ENCODE measurements at places on chromosomes 11 and 22. TPM values are rescaled to one million over a fixed set of nuclear protein-coding genes. Genes with fewer than 3 reads are reported as not detected.

The TNNT3 gene
- total RNA-seq = 21.9 TPM

The OR52B6 gene
- total RNA-seq = not detected

The KCNJ5 gene
- 0.05 TPM for total RNA-seq

The NLRP14 gene
- 0.05 TPM for total RNA-seq

The CDC45 gene
- total RNA-seq = 0.82 TPM

- no peak overlapping the region for H3K27ac ChIP-seq
- no peaks in the 10 kb centered on the region for H3K4me1 ChIP-seq
- H3K27me3 ChIP-seq = no peaks in the 10 kb centered on the region
- no peaks in the 10 kb centered on the region for H3K36me3 ChIP-seq
Measured at GRCh38 chr11:106594751-106595351, 423.4 kb downstream of the GUCY1A2 start.

DNA sequence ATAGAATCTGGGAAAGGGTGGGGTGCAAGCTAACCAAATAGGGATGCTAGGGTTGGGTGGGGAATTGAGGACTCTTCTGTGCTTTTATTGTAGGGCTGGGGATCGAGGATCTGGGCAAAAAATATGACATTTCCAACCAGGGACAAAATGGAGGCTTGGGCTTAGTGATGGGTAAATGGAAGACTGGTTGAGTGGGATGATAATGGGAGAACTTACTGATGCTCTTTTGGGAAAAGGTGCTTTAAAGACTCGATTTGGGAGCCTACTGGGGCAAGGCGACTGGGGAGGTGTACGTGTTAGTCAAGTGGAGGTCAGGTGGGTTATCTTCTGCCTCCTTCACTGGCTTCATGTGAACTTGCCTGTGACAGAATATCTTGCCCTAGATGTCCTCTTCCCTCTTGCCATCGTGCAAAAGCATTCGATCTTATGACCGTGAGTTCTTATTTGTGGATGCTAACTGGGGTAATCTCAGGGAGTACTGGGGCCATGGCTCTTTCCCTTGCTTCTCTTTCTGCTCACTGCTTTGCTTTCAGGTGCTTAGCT lies 10.4 kb upstream of the RBM4 start:
- no peak overlapping the region for H3K27ac ChIP-seq
- no peaks in the 10 kb centered on the region for H3K27me3 ChIP-seq
- H3K4me1 ChIP-seq = peaks cover 63% of the 10 kb centered on the region

DNA sequence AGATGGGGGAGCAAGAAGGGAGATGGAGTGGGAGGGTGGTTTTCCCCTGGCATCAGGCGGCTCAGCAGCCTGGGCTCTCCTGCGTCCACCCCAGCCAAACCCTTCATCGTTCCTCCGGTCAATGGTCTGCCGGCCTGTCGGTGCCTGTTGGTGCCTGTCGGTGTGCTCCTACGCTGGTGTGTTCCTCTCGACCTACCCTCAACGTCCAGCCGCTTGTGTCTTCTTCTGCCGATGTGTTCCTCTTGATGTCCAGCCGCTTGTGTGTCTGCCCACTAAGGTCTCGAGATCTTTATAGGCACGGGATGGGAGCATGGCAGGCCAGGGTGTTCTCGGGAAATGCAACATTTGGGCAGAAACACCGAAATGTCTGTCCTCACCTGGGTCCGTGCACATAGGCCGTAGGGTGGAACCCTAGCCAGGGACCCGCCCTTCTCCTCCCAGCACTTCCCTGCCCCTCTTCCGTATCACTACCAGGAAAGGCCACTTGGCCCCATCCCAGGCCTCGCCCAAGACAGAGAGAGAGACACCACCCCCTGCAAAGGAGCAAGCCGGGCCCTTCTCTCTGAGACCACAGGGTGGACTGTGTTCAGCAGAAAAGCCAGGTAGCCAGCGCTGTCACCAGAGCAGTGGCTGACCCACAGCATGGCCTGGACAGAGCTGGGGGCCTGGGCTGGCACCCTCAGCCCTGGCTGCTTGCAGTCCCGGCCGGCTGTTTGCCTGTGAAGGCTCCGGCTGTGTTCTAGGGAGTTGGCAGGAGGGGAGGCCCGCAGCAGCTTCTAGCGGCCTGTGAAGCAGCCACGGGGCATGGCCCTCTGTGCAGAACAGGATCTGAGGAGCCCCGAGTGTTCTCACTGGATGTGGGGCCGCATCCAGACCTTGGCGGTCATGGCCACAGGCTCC lies 61.6 kb upstream of the KCNQ1OT1 start:
- no peaks in the 10 kb centered on the region for H3K27me3 ChIP-seq
- no peaks in the 10 kb centered on the region for H3K36me3 ChIP-seq
- no peaks in the 10 kb centered on the region for H3K4me1 ChIP-seq
- H3K27ac ChIP-seq = no peak overlapping the region

DNA sequence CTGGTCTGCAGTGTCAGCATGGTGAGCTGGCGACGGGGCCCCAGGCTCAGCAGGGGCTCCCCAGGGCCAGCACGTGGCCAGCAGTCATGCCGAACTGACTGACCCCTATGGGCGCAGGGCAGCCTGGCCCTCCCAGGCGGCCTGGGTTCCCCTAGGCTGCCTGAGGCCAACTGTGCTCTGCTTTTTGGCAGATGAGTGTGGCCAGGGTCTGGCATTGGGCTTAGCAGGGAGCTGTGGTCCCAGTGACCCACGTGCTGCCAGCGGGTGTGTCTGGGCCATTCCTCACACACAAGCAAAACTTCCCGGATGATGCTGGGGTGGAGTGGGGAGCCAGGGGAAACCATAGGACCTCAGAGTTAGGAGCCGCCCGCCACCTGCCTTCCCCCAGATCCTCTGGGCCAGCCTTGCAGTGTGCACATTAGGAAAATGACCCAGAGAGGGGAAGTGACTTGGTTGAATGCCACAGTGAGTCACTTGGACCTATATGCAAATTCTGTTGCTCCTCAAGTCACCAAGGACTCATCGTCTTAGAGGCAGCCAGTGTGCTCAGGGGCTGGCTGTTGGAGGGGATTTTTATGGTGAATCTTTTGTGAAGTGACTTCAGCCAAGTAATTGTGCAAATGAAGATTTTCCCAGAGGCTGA lies 6.5 kb downstream of the ADORA2A start:
- H3K4me1 ChIP-seq = peaks cover 93% of the 10 kb centered on the region
- H3K27me3 ChIP-seq = no peaks in the 10 kb centered on the region
- H3K36me3 ChIP-seq = peaks cover 47% of the 10 kb centered on the region
- no peak overlapping the region for H3K4me3 ChIP-seq
- no peak for DNase-seq
- H3K27ac ChIP-seq = peak overlapping the region; percentile 66

DNA sequence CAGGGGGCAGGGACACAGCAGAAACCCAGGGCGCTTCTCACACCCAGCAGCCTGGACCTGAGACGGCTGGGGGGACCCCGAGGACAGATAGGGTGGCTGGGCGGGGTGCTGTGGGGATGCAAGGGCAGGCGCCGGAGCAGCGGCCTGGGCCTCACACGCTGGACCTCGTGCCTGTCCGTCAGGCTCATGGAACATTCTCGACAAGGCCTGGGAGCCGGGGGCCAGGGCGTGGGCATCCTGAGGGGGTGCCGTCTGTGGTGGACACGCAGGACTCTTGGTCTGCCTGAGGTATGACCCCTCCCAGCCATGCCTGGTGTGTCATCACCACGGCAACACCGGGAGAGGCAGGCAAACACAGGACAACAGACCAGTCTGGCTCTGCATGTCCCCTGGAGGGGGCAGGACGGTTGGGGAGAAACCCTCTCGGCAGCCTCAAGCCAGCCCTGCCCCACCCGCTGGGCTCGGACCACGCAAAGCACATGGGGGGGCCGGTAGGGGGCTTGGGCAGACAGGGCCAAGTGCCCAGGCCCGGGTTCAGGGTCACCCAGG lies 21.4 kb downstream of the MRPL23 start:
- no peaks in the 10 kb centered on the region for H3K36me3 ChIP-seq
- no peak overlapping the region for H3K27ac ChIP-seq
- no peaks in the 10 kb centered on the region for H3K27me3 ChIP-seq
- no peak overlapping the region for H3K4me3 ChIP-seq
- H3K4me1 ChIP-seq = no peaks in the 10 kb centered on the region
- DNase-seq = no peak

- no peaks in the 10 kb centered on the region for H3K4me1 ChIP-seq
- no peaks in the 10 kb centered on the region for H3K27me3 ChIP-seq
- no peak overlapping the region for H3K4me3 ChIP-seq
- no peaks in the 10 kb centered on the region for H3K36me3 ChIP-seq
Measured at GRCh38 chr11:125394296-125394695, 101.8 kb downstream of the FEZ1 start.

DNA sequence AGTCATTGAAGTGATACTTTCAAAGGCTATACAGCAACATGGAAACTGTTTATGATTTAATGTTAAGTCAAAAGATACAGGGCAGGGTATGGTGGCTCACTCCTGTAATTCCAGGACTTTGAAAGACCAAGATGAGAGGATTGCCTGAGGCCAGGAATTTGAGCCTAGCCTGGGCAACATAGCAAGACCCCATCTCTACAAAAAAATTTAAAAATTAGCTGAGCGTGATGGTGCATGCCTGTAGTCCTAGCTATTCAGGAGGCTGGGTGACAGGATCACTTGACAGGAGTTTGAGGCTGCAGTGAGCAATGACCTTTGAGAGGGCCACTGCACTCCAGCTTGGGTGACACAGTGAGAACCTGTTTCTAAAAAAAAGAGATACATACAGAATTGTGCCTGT lies 39.3 kb upstream of the ZBED5 start:
- H3K4me1 ChIP-seq = peaks cover 10% of the 10 kb centered on the region
- no peak overlapping the region for H3K27ac ChIP-seq
- no peaks in the 10 kb centered on the region for H3K27me3 ChIP-seq
- H3K36me3 ChIP-seq = no peaks in the 10 kb centered on the region

Data from CD4-positive, alpha-beta T cell (primary cell).